Stimulated activated CD4-positive, alpha-beta T cell treated with anti-CD3 and anti-CD28 coated beads, Interleukin-1b, Interleukin-23, amount 100 ng/mL, for 4 hours (primary cell): ENCODE measurements at places on chromosomes 12 and 14.

DNA sequence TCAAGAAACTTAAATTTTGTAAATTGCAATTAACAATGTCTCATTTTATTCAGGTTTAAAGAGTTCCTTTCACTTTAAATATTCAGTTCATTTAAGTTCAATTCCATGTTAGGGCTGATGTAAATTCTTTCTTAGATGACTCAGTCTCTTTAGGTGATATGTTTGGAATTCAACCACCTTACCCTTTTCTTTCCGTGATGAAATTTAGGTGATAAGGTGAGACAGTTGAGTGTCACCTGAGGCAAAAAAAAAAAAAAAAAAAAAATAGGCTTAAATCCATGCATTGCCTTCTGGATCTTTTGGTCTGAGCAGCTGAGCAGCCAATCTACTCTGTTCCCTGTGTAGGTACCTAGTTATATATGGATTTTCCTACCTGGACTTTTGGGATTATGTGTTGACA is 299.5 kb downstream of the DAD1 start:
- DNase-seq: no peak

DNA sequence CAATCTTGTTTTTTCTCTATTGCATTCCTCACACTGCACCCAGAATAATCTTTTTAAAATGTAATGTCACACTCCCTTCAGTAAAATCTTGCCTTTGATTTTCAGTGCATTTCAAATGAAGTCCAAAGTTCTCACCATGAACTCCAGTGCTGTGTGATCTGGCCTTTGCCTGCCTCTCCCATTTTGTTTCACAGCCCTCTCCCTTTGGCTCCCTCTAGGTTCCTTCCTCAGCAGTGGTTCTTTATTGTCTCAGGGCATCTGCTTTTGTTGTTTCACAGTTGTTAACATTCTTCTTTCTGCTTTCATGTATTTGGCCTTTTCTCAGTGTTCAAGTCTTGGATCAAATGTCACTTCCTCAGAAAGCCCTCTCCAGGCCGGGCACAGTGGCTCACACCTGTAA is 84.5 kb upstream of the AMN1 start:
- DNase-seq: no peak

DNA sequence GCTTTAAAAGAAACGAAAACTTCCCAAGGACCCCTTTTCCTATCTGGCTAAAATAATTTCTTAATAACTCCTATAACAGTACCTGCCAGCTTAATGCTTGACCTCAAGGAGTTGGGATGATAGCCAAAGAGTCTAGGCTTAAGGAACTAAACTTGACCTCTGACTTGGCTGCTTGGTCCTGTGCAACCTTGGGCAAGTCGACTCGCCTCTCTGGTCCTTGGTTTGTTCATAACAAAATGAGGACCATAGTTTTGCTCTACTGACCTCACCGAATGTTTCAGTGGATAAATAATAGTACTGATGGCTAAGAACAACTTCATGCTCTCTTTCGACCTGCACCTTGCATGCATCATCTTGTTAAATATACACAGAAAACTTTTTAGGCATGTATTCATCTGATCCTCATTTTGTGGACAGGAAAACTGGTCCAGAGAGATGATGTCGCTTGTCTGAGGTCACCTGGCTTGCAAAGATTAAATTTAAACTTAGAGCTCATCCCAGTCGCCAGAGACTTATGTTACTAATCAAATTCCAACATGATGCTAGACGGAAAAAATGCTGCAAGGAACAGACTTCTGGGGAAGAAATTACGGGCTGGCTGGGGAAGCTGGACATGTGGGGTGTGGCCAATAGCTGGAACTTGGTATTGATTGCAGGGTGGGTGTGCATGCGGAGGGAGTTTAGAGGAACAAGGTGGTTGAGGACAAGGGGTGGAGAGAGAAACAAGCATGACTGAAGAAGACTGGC is 38.0 kb upstream of the WSCD2 start:
- DNase-seq: no peak

DNA sequence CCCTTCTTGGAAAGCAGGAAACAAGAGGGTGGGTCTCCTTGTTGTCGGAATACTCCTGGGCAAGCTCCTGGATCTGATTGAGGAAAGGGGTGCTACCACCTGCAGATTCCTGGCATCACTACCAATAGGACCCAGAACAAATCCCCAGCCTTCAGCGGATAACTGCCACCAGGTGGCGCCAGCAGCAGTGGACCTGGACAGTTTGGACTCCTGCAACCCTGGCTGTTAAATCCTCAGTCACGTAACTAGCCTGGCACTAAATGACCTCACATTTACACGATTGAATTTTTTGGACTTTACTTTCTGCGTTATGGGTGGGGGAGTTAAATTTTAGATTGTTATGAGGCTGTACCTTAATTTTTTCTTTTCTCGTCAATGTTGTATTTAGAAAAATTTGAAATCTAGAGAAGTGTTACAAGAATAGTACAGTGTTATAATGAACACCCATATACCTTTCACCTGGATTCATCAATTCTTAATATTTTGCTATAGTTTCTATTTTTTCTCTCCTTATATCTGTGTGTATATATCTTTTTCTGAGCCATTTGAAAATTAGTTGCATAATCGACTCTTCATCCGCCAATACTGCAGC is 95.6 kb downstream of the GAS2L3 start:
- DNase-seq: peak; percentile 10

GRCh38 chr12:92506891-92507290 is 195.9 kb upstream of the PLEKHG7 start:
- DNase-seq: no peak

- no peak for DNase-seq
Measured at GRCh38 chr14:88554457-88555286, at the start of gene PTPN21. Gene PTPN21, minus strand, starts transcription at chr14:88555007. Its CDS starts 4,590 bp downstream, at chr14:88550417.

- DNase-seq: no peak
Measured at GRCh38 chr12:110744151-110744571, 1.5 kb upstream of the PPP1CC start.

GRCh38 chr14:94621358-94622134 is 9.4 kb downstream of the SERPINA3 start:
- DNase-seq: no peak

- DNase-seq: no peak
Measured at GRCh38 chr14:89242652-89243279, 174.3 kb downstream of the FOXN3 start.

DNA sequence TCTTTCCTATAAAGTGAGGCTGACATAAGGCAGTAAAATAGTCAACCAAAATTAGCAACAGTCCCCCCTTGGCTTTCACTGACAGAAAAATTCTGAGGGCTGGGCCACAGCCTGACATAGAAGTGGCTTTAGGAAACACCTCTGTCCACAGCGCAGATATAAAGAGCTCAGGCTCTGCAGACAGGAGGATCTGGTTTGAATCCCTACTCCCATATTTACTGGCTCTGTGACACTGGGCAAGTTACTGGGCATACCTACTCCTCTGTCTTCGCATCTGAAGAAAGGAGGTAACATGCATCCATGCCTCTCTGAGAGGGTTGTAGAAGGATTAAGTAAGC is 95.3 kb downstream of the STXBP6 start:
- no peak for DNase-seq

GRCh38 chr14:75885829-75886228 is 96.0 kb downstream of the TGFB3 start:
- DNase-seq: no peak

- no peak for DNase-seq
Measured at GRCh38 chr12:112936264-112936663, 2.0 kb upstream of the OAS3 start.

DNA sequence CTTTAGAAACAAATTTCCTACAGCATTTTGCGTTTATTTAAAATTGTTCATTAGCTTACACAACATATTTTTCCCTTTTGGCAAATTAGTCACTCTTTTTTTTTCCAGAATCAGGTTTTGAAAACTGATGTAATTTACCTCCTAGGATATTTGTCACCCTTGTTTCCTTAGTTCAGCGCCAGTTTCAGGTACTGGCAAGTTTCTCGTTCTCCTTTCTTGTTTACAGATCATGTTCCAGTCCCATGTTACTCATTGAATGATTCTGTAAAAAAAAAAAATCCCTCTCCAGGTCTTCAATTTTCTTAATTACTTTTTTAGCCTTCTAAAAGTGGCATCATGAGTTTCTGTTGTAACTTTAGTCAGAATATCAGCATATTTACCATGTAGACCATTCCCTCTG is 2.7 kb downstream of the PPP4R4 start:
- no peak for DNase-seq

DNA sequence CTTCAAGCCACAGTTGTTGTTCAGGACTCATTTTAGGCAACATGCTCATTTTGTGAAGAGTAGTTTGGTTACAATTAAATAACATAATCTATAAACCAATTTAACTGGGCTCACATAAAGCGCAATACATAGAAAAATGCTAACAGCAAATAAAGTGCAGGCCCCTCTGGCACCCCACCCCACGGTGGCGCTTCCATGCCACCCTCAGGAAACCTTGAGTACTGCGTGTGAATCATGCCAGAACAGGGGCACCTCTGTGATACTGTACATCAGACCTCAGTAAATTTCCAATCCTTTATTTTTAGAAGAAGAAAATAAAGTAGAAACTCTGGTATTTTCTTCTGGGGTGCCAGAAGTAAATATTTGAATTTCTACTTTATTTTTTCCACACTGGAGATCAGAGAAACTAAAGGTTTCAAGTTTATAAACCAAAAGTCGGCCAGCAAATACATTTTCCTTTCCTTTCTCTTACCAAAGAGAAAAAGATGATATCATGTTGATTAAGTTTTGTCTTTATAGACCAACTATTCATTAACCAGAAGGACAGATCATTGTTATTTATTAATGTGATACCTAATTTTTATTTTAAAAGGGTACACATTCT is 316.8 kb downstream of the PAWR start:
- no peak for DNase-seq

DNA sequence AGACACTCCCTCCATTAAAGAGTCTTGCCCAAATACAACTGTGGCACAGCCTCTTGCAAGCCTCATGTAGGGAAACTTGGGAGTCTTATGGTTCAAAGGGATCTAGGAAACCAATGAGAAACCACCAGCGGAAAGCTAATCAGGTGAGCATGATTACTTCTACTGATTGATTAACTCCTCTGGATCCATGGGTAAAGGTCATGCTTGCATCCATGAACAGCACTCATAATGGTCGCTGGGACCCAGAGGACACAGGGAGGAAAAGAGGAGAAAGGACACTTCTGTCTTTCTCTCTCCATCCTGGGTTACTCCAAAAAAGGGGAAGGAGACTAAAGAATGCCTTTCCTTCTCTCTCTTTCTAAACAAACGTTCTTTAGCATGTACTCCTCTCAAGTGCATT is 1397.2 kb downstream of the LRFN5 start:
- no peak for DNase-seq

DNA sequence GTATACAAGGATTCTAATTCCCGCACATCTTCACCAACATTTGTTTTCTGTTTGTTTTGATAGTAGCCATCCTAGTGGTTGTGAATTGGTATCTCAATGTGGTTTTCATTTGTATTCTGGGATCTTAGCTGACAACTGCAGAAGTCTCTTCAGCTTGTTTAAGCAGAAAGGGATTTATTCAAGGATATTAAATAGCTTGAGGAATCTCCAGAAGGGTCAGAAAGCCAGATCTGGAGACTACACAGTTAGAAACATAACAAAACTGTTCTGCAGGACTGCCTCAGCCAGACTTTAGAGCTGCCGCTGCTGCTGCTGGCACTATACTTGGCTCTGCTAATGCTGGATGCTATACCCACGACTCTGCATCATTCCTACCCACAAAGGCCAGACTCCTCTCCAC is 13.4 kb upstream of the CDKL1 start:
- no peak for DNase-seq
